Progenitor cell of endocrine pancreas (in vitro differentiated cells): ENCODE measurements at places on chromosomes 12 and 14. TPM values are rescaled to one million over a fixed set of nuclear protein-coding genes. Genes with fewer than 3 reads are reported as not detected.

Gene B4GALNT1
- total RNA-seq = 0.73 and 1.1 TPM in 2 replicates

Gene RDH5
- 7.9 and 9.7 TPM in 2 replicates for total RNA-seq

Gene CELA1
- not detected in 2 replicates for total RNA-seq

Gene B4GALNT3
- 58.3 and 67.0 TPM in 2 replicates for total RNA-seq

Gene METTL1
- 23.3 and 27.5 TPM in 2 replicates for total RNA-seq

Gene SLC38A4
- 8.4 and 9.4 TPM in 2 replicates for total RNA-seq

DNA sequence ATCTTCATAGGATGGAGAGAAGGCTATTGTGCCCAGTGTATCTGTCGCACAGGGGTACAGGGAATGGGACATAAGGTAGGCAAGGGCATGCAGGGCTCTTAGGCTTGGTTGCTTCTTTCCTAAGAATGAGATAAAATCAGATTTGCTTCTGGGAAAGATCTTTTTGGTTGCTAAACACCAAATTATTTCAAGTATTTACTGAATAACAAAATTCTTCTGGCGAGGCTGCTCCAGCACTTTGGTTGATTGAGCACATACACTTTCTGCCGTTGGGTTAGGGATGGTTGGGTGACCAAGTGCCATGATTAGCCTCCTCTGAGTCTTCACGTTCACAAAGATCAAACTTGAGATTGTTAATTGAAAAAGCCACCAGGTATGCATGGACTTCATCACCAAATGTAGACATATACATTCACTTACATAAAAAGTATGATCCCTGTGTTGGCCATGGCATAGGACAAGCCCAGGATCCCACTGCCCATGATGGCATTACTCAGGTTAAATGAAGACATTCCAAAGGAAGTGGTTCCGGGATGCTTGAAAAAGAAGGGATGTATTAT, 38.2 kb downstream of the SLC38A4 start:
- no peak overlapping the region for H3K4me3 ChIP-seq
- no peaks in the 10 kb centered on the region for H3K4me1 ChIP-seq
- H3K36me3 ChIP-seq = peaks cover 8% of the 10 kb centered on the region
- H3K27ac ChIP-seq = no peak overlapping the region

DNA sequence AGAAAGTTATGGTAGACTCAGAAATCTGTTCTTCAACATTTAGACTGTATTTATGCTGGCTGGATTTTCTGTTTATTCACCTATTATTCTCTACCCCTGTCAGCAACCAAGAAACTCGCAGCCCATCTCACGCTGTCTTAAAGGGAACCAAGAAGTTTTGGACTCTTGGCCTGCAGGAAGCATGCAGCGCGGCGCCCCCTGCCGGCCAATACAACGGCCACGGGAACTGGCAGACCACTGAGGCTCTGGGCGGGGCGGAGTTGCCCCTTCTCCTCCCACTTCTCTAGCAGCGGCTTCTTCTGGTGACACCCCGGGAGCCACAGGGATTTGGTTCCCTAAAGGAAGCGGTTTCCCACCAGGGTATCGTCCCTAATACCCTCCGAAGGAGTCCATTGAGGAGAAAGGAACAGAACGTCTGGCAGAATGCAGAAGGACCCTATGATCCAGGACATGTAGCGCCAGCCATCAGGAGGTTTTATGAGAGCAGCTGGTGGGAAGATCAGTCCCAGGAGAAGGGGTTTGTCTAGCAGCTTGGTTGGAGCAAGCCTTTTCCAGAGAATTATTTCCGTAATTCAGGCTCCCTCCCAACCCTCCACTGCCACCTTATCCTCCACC, 21.0 kb upstream of the RNASE2 start:
- H3K27ac ChIP-seq = no peak overlapping the region
- H3K36me3 ChIP-seq = no peaks in the 10 kb centered on the region
- H3K27me3 ChIP-seq = peaks cover 23% of the 10 kb centered on the region
- H3K4me1 ChIP-seq = no peaks in the 10 kb centered on the region
- H3K4me3 ChIP-seq = no peak overlapping the region
- DNase-seq = peak; percentile 47

- peaks cover 18% of the 10 kb centered on the region for H3K27me3 ChIP-seq
- DNase-seq = no peak
- peak overlapping the region; percentile 74 for H3K27ac ChIP-seq
- H3K36me3 ChIP-seq = no peaks in the 10 kb centered on the region
- H3K4me3 ChIP-seq = peak overlapping the region; percentile 97
These were observed 929.8 kb downstream of the DIO2 start for GRCh38 chr14:79281244-79282152.

GRCh38 chr14:76191297-76191696, 39.6 kb downstream of the GPATCH2L start:
- H3K4me1 ChIP-seq = peaks cover 16% of the 10 kb centered on the region
- no peak overlapping the region for H3K27ac ChIP-seq
- H3K36me3 ChIP-seq = peaks cover 24% of the 10 kb centered on the region
- H3K27me3 ChIP-seq = no peaks in the 10 kb centered on the region
- DNase-seq = no peak

GRCh38 chr12:121466794-121467637, 67.1 kb downstream of the RNF34 start:
- peaks cover 16% of the 10 kb centered on the region for H3K4me1 ChIP-seq
- no peak overlapping the region for H3K4me3 ChIP-seq
- no peak overlapping the region for H3K27ac ChIP-seq

GRCh38 chr12:124399622-124400021, 104.7 kb downstream of the RFLNA start:
- H3K4me1 ChIP-seq = peaks cover 5% of the 10 kb centered on the region
- no peak overlapping the region for H3K27ac ChIP-seq
- no peak overlapping the region for H3K4me3 ChIP-seq
- DNase-seq = no peak
- peaks cover 14% of the 10 kb centered on the region for H3K36me3 ChIP-seq

- H3K27me3 ChIP-seq = no peaks in the 10 kb centered on the region
- H3K4me3 ChIP-seq = no peak overlapping the region
- no peak overlapping the region for H3K27ac ChIP-seq
- H3K36me3 ChIP-seq = peaks cover 14% of the 10 kb centered on the region
- no peak for DNase-seq
These were observed 23.3 kb downstream of the ZFYVE21 start for GRCh38 chr14:103738701-103739451.

DNA sequence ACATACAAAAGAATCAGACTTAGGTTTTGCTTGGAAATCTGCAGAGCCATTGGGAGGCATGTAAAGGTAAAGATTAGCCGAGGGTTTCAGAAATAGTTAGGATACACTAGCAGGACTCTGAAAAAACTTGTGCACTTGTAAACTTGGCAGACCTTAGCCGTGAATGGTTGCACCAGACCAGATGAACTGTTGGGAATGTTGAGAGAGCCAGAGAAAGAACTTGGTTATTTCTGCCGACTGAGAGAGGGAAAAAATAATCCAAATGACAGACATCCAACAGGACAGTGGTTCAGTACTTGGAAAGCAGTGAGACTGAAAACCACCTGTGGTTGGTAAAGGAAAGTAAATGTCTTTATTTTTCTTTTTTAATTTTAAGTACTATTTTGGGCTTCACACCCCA, 222.5 kb upstream of the DDHD1 start:
- DNase-seq = no peak
- no peak overlapping the region for H3K27ac ChIP-seq
- H3K4me1 ChIP-seq = no peaks in the 10 kb centered on the region
- H3K36me3 ChIP-seq = no peaks in the 10 kb centered on the region
- H3K4me3 ChIP-seq = no peak overlapping the region

DNA sequence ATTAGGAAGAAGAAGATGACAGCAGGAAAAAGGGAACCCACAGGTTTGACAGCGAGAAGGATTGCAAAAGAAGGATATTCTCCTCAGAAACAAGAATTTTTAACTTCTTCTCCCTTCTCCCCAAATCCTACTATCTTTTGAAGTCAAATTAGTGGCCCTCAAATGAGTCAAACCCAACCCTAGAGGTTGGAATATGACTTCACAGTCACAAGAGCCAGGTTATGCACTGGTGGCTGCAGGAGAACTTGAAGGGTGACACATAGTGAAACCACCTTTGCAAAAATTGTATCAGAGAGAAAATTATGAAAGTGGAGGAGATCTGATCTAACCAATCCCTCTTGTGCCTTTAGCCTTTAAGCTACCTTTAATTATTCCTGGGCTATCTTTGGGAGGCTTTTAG, 386.2 kb upstream of the CCDC196 start:
- H3K27ac ChIP-seq = no peak overlapping the region
- peaks cover 27% of the 10 kb centered on the region for H3K27me3 ChIP-seq
- H3K4me3 ChIP-seq = no peak overlapping the region
- no peaks in the 10 kb centered on the region for H3K36me3 ChIP-seq

DNA sequence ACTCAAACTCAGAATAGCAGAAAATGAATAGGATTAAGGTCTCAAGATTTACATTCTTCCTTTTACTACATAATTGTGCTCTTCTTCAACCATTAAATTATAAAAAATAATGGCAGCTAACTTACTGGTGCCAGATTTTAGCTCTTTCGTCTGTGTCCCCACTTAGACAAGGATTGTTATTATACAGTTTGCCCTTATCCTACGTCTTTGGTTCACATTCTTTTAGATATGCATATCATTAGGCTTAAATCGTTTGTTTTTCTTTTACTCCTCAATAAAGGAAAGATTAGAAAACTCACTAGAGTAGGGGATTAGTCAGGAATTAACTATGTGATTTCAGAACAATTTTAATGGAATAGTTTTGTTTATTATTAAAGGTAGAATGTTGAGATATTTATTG, 129.6 kb upstream of the GARIN2 start:
- no peak for DNase-seq
- H3K27ac ChIP-seq = no peak overlapping the region
- H3K36me3 ChIP-seq = peaks cover 16% of the 10 kb centered on the region
- no peak overlapping the region for H3K4me3 ChIP-seq
- no peaks in the 10 kb centered on the region for H3K4me1 ChIP-seq

DNA sequence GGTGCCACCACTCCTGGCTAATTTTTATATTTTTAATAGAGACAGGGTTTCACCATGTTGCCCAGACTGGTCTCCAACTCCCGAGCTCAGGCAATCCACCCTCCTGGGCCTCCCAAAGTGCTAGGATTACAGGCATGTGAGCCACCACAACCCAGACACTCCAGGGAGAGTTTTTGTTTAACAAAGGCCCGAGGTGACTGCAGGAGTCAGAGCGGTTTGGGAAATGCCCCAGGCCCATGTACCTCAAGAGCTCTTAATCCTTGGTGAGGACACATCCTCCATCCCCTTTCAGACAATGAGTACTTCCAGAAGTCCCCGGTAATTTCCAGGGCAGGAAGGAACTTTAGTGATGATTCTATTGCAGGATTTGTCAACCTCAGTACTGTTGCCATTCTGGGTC, 176.0 kb downstream of the ESRRB start:
- no peak overlapping the region for H3K4me3 ChIP-seq
- no peaks in the 10 kb centered on the region for H3K36me3 ChIP-seq
- peaks cover 6% of the 10 kb centered on the region for H3K27me3 ChIP-seq
- DNase-seq = no peak
- no peak overlapping the region for H3K27ac ChIP-seq
- peaks cover 12% of the 10 kb centered on the region for H3K4me1 ChIP-seq

GRCh38 chr12:124449623-124450375, 117.6 kb downstream of the NCOR2 start:
- H3K4me3 ChIP-seq = no peak overlapping the region
- H3K27me3 ChIP-seq = no peaks in the 10 kb centered on the region
- H3K4me1 ChIP-seq = peaks cover under 1% of the 10 kb centered on the region
- no peak overlapping the region for H3K27ac ChIP-seq
- DNase-seq = no peak

DNA sequence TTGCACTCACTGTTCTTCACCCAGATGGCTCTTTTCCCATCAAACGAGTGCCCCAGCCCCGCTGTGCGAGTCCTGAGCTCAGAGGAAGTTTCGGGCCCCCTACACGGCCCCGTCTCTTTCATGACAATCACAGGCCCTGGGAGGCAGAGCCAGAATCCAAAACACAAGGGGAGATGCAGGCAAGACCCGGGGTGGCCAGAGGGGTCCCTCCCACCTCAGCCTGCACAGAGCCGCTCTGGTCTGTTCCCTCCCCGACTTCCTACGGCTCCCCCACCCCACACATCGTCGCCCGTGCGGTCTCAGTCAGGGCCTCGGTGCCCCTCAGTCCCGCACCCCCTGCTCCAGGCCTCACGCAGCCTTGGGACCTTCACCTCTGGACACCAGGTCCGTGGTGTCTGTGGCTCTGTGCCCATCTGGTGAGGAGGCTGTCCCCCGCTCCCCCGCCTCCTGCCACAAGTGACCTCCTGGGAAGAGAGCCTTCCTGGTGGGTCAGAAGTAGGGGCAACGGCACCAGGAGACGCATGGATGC, 8.9 kb downstream of the GPR132 start:
- H3K36me3 ChIP-seq = no peaks in the 10 kb centered on the region
- H3K27ac ChIP-seq = no peak overlapping the region
- DNase-seq = no peak
- H3K4me1 ChIP-seq = peaks cover 8% of the 10 kb centered on the region
- H3K27me3 ChIP-seq = peaks cover 8% of the 10 kb centered on the region

- no peaks in the 10 kb centered on the region for H3K27me3 ChIP-seq
- H3K27ac ChIP-seq = no peak overlapping the region
- DNase-seq = no peak
- H3K4me3 ChIP-seq = no peak overlapping the region
- no peaks in the 10 kb centered on the region for H3K4me1 ChIP-seq
These were observed 556.7 kb upstream of the FBXO33 start for GRCh38 chr14:39988939-39989338.

DNA sequence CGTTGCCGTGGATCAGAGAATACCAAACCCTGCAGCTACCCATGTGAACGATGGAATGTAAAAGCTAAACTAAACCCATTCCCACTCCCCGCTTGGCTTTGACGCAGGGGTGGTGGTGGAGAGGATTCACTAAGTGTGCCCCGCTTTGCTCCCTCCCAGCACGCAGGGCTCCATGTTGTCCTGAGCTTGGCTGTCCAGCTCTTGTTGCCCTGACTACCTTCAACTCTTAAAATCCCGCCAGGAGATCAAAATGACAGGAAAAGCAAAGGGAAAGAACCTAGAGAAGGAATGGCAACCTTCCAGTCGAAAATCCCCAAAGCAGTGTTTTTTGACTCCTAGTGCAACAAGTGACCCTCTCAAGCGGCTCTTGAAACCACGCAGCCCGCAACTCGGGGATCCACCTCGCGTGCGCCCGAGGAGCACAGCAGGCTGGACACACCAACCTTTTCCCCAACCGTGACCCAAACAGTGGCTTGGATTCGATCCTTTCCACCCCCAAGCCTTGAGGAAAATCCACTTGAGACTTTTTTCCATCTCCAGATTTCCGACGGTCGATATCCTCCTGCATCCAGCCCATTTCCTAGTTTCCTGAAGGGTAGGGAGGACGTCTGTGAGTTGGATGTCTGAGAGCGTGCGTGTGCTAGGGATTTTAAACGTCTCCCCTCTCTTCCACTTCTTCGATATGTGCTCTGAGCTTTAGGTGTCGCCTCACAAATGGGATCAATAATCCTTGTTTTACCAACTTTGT, 1.4 kb downstream of the SYT10 start:
- peaks cover 8% of the 10 kb centered on the region for H3K4me1 ChIP-seq
- H3K27me3 ChIP-seq = peaks cover 59% of the 10 kb centered on the region
- no peaks in the 10 kb centered on the region for H3K36me3 ChIP-seq
- peak overlapping the region; percentile 86 for H3K4me3 ChIP-seq
- peak overlapping the region; percentile 25 for H3K27ac ChIP-seq

DNA sequence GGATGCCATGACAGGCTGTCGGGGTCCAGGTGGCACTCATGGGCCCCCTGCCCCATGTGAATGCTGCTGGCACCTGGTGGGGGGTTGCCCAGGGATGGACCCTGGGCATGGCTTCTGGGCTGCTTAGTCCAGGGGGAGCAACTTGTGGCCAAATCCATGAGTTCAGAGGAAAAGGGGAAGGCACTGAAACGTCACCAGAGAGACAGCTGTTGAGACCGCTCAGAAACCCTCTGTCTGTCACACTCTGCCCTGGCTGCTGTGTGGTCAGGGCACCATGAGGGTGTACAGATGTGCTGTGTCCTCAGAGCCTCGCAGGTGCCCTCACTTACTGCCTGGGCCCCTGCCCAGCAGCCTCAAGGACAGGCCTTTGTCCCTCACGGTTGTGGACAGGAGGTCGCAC, 9.4 kb downstream of the CLBA1 start:
- H3K27ac ChIP-seq = no peak overlapping the region
- H3K4me3 ChIP-seq = no peak overlapping the region
- H3K27me3 ChIP-seq = no peaks in the 10 kb centered on the region
- H3K4me1 ChIP-seq = no peaks in the 10 kb centered on the region
- DNase-seq = no peak
- peaks cover 19% of the 10 kb centered on the region for H3K36me3 ChIP-seq
